ENCODE measurements at places on chromosomes 1 and 21. TPM values are rescaled to one million over a fixed set of nuclear protein-coding genes. Genes with fewer than 3 reads are reported as not detected.
A peak's percentile ranks its signal among the peaks of the same experiment; 100 is the strongest.

GRCh38 chr1:187267827-187268226 is 439.1 kb downstream of the PLA2G4A start:
- DNase-seq: no peak

GRCh38 chr1:165887877-165888551 is 60.6 kb downstream of the UCK2 start:
- DNase-seq: no peak

- DNase-seq: no peak
These were observed 60.7 kb upstream of the FMN2 start for GRCh38 chr1:240031009-240031408.

GRCh38 chr1:71292203-71292602 is 211.4 kb upstream of the ZRANB2 start:
- no peak for DNase-seq

UBE2U gene
- not detected for total RNA-seq

DNA sequence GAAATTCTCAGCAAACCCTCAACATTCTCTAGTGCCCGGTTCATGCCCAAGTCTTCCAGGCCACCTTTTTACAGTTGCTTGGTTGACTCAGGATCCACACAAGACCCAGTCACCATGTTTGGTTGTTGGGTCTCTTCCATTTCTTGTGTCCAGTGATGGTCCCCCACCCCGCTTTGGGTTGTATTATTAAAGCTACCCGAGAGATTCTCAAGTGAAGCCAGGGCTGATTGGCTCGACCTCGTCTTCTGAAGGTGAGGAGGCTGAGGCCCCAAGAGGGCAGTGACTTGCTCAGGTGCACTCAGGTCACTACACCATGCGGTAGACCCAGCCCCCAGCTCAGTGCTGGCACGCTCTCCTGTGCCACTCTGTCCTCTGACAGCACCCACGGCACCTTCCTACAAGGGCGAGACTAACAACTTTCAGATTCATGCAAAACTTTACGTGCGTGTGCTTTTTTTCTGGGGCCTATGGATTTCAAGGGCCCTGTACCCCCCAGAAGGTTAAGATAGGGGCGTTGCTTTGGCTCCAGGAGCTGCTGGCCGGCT is 50.3 kb downstream of the CAPN9 start:
- DNase-seq: no peak

FMO2 gene
- total RNA-seq: not detected

APCS gene
- total RNA-seq: not detected

GRCh38 chr1:156929596-156930238 is 9.3 kb downstream of the LRRC71 start:
- DNase-seq: no peak

GRCh38 chr1:11472741-11473140 is 6.2 kb upstream of the DISP3 start:
- no peak for DNase-seq

- no peak for DNase-seq
These were observed 456 bp downstream of the TOMM40L start for GRCh38 chr1:161226320-161226711.

PCBP3 gene
- 6.9 TPM for total RNA-seq

GRCh38 chr1:41862384-41863221 is 56.1 kb downstream of the HIVEP3 start:
- peak; percentile 43 for DNase-seq

RORC gene
- total RNA-seq: 0.94 TPM

GRCh38 chr1:232880354-232880753 is 70.1 kb upstream of the NTPCR start:
- DNase-seq: no peak

GRCh38 chr1:50968821-50969610 is 1.0 kb upstream of the CDKN2C start:
- DNase-seq: no peak

- no peak for DNase-seq
These were observed 24.4 kb downstream of the GRHL3 start for GRCh38 chr1:24343412-24344089.

GRCh38 chr1:1628754-1629429 is 3.1 kb upstream of the MMP23B start:
- DNase-seq: no peak

GRCh38 chr1:212554401-212554800 is 54.2 kb upstream of the ATF3 start:
- DNase-seq: no peak

All from activated T-helper 2 cell treated with anti-CD3 and anti-CD28 coated beads, Interferon-gamma antibody, Interleukin-2, Interleukin-4, amounts not matched to agents 10 μg/mL and 5 μg/mL and 100 μg/mL, durations not matched to agents 14 hours and 24 hours and 36 hours (primary cell).